Amygdala (tissue), 56 donors: ENCODE measurements at places on chromosomes 13 and 19.

GRCh38 chr19:3589439-3589838 lies 4.2 kb downstream of the GIPC3 start:
- no peak for DNase-seq

DNA sequence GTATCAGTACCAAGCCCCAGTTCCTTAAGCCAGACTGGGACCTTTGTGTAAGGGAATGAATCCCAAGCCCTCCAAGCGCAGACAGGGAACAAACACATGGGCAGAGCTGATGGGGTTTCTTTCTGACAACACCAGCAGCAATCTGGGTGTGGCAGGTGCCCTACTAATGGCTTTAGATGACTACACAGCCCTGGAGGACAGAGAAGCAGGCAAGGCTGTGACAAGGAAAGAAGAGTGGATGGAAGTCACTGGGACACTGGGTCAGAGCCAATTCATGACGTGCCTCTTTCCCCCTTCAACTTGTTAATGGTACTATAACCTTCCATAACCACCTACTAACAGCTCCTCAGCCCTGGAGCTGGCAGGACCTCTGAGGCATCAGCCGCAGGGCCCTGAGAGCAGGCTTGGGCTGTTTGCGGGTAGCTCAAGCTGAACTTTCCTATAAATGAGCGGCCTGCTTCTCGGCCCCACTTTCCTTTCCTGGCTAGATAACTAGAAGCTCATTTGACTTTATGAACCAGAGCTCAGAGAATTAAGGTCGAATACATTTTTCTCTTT lies 38.9 kb downstream of the RASL11A start:
- DNase-seq: no peak

DNA sequence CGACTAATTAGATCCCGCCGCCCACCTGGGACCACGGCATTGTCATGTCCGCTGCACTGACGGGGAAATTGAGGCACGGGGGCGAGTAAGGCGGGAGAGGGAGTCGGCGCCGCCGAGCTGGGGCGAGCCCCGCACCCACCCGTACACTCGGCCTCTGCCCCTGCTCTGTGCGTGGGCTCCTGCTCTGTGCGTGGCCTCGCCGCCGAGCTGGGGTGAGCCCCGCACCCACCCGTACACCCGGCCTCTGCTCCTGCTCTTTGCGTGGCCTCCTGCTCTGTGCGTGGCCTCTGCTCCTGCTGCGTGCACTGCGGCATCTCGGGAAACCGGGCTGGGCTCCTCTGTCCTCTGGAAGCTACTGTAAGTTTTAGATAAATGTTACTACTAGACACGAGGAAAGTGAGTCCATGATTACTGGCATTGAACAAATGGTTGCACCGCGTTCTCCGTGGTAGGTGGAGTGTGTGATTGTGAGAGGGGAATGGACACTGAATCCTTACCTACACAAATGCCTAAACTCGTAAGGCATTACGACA lies 826 bp upstream of the C1QTNF9 start:
- DNase-seq: no peak

DNA sequence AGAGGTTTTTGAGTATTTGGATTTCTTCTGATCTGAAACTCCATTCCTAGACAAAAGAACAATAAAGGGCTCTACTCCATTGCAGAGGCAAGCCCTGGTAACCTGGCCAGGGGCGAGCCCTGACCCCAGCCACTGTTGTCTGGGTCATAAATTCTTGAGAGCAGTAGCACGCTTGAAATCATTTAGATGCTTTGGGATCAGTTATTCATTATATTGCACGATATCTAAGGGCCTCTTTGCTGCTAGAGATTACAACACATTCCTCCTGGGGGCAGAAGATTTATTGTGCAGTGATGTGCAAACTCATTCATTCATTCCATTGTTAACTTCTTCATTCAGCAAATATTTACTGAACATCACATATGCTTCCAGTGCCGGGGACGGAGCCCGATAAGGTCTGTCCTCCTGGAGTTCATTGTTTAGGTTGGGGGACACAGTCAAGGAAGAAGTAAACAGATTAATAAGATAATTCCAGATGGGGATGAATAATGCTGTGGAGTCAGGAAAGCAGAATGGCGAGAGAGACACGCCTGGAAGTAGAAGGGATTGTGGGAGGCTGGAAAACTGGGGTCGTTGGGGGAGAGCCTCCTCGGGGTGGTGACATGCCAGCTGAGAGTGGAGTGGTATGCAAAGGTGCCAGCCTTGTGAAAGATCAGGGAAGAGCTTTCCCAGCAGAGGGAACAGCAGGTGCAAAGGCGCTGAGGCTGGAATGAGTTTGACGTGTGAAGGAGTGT lies 34.9 kb downstream of the SIPA1L3 start:
- DNase-seq: no peak

GRCh38 chr13:29525757-29526156 lies 69.7 kb downstream of the SLC7A1 start:
- DNase-seq: no peak

- no peak for DNase-seq
Observed at GRCh38 chr19:31671411-31672035, 322.3 kb upstream of the TSHZ3 start.

- DNase-seq: no peak
Observed at GRCh38 chr19:45947926-45948325, 25.7 kb downstream of the NOVA2 start.

DNA sequence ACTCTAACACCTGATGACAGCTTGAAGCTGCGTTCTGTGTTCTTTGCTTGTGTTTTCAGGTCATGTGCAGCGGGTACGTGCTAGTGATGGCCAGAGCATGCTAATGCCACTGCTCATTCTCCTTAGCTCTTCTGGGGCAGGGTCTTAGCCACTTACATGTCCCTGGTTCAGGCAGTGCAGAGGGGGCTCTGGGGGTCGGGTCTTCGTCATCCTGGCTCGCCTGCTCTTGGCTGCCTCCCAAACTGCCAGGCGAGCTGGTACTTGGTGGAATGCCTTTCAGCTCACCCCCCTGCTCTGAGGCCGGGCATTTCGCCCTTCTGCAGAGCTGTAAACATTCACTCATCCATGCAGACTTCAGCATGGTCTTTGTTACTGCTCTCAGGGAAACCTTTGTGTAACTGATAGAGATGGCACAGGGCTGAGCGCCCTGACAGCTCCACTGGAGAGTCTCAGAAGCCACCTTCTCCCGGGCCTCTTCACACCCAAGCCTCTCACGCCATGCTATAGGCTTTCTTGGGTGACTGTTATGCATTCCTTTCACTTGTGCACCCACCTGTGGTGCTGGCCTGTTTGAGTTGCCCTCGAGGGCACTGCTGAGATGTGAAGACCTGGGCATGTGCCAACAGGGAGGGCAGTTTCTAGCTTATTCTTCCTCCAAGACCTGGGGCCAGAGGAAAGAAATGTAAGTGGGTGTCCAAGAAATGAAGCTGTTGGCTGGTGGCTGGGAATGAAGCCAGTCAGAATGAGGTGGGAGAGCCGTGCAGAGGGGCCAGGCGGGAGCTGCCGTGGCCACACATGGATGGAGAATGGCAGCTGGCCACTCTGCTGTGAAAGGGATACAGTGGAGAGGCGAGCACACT lies 24.4 kb downstream of the FAM124A start:
- peak; percentile 76 for DNase-seq

DNA sequence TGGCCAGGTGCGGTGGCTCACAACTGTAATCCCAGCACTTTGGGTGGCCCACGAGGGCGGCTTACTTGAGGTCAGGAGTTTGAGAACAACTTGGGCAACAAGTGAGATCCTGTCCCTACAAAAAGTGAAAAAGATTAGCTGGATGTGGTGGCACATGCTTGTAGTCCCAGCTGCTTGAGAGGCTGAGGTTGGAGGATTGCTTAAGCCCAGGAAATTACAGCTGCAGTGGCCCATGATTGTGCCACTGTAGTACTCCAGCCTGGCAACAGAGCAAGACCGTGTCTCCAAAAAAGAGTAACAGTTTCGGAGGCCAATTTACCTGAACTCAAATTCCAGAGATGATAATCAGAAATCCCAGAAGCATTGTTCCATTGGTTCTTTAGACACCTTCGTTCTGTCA lies 4.4 kb downstream of the ZNF473 start:
- no peak for DNase-seq

GRCh38 chr19:23075031-23075733 lies 41.6 kb upstream of the ZNF730 start:
- DNase-seq: no peak

- DNase-seq: no peak
Observed at GRCh38 chr13:98997011-98997730, 19.3 kb upstream of the DOCK9 start.

- no peak for DNase-seq
Observed at GRCh38 chr19:45660636-45661035, 7.4 kb upstream of the GIPR start.

DNA sequence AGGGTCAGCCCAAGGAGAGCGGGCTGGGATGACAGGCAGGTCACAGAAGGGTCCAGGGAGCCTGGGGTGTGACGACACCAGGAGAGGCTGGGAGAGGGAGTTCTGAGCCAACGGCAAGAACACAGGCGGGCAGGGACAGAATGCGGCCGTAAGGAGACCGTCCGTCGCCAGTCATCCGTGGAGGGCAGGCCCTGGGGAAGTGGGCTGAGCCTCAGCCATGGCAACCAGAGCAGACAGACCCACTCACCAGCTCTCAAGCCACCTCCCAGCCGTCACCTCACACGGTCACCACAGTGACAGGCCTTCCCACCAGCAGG lies 3.7 kb upstream of the TMEM86B start:
- DNase-seq: no peak
